ENCODE measurements at places on chromosomes 2 and 18.

DNA sequence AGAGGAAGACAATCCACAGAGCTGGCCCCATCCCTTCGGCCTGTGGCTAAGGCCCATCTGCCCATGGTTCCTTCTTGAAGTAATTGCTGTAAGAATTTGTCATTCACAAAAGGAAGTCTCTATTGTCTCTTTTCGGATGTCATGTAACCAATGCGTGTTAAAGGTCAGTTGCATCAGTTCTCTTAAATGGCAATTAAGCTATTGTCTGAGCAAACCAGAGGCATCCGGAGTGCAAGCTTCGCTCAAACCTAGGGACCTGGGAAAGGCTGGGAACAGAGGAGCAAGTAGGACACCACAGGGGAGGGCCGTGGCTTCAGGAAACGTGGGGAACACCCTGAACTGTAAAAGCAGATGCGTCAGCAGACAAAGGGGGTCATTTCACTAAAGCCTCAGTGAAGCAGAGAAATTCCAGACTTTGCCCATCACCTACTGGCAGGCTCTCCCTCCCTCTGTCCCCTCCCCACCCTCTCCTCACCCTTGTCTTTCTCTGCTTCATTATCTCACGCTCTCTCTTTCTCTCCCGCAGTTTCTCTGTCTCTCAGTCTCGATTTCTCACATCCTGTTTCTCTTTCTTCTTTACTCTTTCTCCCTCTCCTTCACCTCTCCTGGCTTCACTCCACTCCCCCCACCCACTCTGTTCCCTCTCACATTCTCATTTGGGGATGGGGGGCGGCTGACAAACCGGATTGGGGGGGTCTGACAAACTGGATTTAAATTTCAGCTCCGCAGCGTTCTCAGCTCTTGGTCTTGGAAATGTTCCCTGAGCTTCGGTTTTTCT, 204.6 kb upstream of the TNP1 start:
- DNase-seq, result no peak

DNA sequence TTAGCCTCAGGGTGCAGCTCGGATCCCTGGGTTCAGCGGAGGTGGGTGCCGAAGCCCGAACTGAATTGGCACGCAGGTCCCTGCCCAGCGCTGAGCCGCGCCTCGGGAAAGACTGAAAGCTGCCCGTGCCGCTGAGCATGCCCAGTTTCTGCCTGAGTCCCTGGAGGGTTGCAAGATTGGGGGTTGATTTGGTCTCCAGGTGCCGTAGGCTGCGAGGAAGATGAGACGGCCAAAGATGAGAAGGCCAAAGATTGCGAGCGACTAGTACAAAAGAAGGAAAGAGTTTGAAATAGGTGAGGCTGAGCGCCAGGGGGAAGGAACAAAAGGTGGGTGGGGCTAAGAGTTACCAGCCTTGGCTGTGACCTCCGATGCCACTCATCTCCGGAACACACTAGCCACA, 852 bp upstream of the KCNH7 start:
- no peak for DNase-seq

DNA sequence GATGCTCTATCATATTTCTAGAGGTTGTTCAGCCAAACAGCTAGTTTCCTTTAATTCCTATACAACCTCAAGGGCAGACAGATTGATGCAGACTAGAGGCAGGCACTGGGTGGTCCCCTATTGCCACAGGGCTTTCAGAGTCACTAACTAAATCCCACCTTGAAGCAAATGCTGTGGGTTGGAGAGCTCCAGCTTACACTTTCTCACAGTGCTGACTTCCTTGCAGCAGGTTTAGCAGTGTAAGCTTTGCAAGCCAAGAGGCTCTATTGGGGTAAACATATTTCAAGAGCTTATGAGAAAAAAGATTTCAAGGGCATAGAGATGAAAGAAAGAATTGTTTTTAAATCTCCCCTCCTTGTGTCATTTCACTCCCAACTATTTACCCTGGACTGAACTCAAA, 366.5 kb upstream of the CRIM1 start:
- DNase-seq, result no peak

DNA sequence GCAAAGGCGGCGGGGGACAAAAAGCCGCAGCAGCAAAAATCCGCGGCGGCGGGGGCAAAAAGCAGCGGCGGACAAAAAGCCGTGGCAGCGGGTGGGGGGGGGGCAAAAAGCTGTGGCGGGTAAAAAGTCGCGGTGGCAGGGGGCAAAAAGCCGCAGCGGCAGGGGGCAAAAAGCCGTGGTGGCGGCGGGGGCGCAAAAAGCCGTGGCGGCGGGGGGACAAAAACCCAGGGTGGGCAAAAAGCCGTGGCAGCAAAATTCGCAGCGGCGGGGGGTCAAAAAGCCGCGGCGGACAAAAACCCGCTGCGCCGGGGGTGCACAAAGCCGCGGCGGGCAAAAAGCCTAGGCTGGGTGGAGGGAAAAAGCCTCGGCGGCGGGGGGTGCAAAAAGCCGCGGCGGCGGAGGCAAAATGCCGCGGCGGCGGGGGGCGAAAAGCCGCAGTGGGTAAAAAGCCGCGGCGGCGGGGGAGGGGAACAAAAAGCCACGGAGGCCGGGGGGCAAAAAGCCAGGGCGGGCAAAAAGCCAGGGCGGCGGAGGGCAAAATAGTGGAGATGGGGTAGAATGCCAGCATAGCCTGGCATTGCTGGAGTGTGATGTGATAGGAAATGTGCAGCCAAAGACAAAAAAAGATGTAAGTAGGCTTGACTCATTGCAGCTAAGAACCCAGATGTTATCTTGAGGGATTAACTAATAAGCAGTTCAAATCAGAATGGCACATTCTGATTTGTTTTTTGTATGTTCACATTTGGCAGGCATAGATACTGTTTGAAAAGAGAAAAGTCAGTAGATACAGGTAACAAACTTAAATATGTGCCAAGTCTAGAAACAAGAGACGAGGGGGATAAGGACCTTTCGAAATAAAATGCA, 1076.3 kb downstream of the RPIA start:
- peak; percentile 32 for DNase-seq

DNA sequence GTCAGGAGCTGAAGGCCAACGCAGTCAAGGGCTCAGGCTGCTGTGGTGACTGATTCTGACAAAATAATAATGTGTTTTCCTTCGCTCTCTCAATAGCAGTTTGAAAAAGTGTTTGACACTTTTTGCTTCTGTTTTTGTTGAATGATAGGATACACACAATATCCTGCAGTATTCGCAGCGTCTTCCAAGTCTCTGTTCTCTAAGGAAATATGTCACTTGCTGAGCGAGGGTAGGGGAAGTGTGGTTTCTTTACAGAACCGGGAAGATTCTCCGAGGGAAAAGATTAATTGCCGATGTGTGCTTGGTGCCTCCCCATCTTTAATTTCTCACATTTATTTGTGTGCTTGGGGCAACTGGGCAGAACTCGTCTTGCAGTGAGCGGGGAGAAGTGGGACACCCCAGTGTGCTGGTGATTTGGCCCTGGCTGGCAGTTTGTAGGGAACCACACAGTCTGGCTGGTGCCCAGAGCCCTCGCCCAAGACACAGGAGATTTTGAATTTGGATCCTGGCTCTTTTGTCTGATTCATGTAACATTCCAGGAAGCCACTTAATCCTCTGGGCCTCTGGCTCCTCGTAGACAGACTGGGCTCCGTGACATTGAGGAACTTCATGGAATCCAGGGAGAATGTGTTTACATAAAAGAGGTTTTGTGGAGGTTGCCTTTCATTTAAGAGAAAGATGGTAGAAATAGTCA, 169.4 kb downstream of the LDLRAD4 start:
- no peak for DNase-seq

DNA sequence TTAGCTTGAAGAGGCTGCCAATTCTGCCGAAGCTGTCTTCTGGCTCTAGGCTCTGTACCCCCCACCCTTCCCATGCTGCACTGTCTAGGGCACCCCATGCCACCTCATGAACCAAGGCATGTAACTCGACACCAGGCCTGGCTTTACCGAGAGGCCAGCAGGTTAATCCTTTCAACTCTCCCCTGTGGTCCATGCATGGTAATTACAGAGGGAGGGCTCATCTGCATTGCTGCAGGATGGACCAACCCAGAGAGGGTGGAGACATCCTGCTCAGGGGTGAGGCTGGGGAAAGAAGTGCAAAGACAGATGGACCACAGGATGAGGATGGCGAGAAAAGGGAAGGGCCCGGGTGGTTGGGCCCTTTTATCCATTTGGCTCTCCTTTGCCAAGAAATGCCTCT, 65.8 kb downstream of the KCTD1 start:
- no peak for DNase-seq

DNA sequence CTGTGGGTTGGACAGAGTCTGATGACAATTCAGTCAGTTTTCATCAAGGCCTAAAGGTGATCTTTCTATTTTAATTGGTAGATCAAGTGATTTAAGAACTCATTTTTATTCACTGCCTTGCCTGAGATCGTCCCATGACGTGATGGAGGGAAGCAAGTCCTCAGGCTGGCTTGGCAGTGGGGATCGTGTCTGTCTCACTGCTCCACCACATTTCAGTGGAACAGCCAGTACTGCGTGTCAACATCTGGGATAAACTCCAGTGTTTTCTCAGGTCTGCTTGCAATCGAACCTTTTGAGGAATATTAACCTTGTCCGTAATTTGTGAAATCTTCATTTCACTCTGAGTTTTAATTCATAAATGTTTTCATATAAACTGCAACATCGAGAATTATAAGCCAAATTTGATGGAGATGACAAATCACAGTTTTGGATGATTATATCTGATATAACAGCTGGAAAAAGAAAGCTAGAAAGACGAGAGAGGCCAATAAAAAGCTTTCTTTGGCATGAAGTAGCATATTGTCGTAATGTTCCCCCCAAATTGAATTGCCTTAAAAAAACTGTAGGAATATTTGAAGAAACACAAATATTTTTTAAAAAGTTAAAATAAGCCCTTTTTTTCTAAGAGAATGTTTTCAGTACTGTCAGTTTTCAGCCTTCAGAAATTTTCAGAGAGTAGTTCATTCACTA, 414.7 kb upstream of the SPRED2 start:
- no peak for DNase-seq

- DNase-seq, result no peak
Observed at GRCh38 chr2:206328974-206329373, 54.5 kb downstream of the ZDBF2 start.

GRCh38 chr2:173355132-173355865, 627 bp downstream of the CDCA7 start:
- DNase-seq, result no peak

GRCh38 chr2:165827016-165827920, 33.2 kb upstream of the GALNT3 start:
- DNase-seq, result no peak

- no peak for DNase-seq
Observed at GRCh38 chr18:3380384-3380961, 69.5 kb upstream of the TGIF1 start.

GRCh38 chr2:23399674-23400261, 14.8 kb downstream of the KLHL29 start:
- no peak for DNase-seq

GRCh38 chr2:170703776-170704476, 11.2 kb upstream of the SP5 start:
- DNase-seq, result no peak

DNA sequence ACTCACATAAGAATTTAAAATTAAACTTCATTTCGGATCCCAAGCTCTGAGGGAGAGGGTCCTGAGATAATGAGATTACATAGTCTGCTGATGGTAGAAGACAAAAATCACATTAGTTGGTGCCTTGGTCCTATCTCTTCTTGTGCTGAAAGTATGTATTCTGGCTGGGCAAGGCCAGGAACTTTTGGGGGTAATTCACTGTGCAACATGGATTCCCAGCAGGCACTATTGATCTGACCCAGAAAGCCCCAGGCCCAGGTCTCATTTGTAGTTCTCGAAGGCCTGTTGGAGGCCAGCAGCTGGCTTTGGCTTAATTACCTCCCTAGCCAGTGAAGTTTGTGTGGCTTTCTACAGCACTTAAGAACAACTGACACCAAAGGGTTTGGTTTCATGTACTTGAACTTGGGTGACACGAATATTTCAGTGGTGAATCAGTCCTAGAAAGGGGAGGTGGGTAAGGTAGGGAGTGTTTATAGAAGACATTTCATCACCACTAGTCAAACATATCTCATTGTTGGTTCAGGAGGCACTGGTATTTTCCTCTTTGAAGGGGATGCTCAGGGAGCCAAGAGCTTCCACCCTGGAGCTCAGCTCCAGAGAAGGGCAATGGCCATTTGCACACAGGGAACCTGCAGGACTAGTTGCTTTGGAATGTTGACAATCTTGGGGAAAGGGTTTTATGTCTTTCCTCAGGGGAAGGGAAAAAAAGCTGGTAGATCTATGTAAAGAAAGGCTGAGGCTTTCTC, 217.8 kb downstream of the OSR1 start:
- DNase-seq, result no peak

GRCh38 chr2:97919858-97920257, 75.9 kb downstream of the TMEM131 start:
- no peak for DNase-seq

GRCh38 chr2:142300517-142300916, 169.7 kb upstream of the LRP1B start:
- no peak for DNase-seq

- no peak for DNase-seq
Observed at GRCh38 chr2:69156624-69157023, 143.6 kb downstream of the ANTXR1 start.

- DNase-seq, result no peak
Observed at GRCh38 chr2:62215306-62216064, 19.6 kb downstream of the B3GNT2 start.

DNA sequence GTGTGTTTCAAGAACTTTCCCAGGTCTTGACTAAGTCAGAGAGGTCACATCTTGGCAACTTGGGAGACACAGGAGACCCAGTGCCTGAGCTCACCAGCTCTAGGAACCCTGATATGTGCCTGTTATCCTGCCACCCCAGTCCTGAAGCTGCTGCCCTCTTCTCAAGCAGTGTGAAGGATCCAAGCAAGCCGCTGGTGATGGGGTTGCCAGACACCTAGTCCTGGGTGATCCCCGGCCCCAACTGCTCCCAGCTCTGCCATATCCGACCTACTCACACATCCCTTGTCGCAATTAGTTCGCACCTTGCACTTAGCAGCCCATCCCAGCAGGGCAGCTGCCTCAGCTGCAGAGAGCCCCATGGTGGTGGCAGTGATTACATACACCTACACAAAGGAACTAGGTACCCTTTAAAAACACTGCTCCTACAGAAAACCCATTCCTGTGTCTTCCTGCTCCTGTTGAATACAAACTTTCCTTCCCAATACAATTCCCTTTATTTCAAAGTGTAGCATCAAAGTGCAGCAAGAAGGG, 247.2 kb upstream of the RAB12 start:
- DNase-seq, result no peak

DNA sequence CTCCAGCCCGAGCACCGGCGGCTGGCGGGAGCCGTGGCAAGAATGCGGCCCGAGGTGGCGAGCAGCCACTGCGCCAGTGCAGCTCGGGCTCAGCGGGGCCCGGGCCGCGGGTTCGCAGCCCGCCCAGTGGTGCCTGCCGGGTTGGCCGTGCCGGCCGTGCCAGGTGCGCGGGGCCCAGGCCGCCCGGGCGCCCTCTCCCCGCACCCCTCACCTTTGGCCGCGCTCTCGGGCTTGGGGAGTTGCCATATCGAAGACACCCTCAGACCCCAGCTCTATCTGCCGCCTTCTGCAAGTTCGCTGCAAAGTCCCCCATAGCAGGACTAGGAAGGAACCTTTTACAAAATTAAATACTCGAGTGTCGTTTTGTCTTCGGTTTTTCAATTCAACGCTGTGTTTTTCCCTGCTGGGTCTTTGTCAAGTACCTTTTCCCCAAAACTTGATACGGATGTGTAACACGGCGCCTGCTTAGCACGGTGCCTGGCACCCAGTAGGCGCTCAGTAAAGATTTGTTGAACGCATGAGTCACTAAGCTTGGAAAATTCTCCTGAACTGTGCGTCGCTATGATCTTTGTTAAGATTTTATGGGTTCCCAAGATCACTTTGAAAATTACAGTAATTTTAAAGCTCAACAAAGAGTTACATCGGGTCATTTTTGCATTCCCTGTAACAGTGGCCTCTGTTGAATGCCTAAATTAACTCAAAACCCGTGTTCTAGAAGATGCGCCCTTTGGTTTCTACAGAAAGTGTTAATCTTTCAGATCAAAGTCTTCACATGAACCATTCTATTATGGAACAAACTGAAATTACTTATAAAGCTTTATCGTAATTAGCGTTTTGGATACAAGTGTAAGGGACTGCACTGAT, 750 bp downstream of the STRADB start:
- no peak for DNase-seq

Measured in CD8-positive, alpha-beta memory T cell (primary cell).